ENCODE measurements at places on chromosomes 4 and X.
A peak's percentile ranks its signal among the peaks of the same experiment; 100 is the strongest.

GRCh38 chr4:53605783-53606182 is 14.5 kb upstream of the LNX1 start:
- H3K27ac ChIP-seq: no peak overlapping the region
- H3K27me3 ChIP-seq: peaks cover 3% of the 10 kb centered on the region
- no peaks in the 10 kb centered on the region for H3K36me3 ChIP-seq
- H3K4me1 ChIP-seq: no peaks in the 10 kb centered on the region
- no peak overlapping the region for H3K4me3 ChIP-seq
- DNase-seq: no peak

- no peak overlapping the region for H3K4me3 ChIP-seq
- H3K4me1 ChIP-seq: peaks cover 21% of the 10 kb centered on the region
- H3K27ac ChIP-seq: no peak overlapping the region
- H3K36me3 ChIP-seq: no peaks in the 10 kb centered on the region
These were observed 60.1 kb upstream of the S100G start for GRCh38 chrX:16589826-16590225.

DNA sequence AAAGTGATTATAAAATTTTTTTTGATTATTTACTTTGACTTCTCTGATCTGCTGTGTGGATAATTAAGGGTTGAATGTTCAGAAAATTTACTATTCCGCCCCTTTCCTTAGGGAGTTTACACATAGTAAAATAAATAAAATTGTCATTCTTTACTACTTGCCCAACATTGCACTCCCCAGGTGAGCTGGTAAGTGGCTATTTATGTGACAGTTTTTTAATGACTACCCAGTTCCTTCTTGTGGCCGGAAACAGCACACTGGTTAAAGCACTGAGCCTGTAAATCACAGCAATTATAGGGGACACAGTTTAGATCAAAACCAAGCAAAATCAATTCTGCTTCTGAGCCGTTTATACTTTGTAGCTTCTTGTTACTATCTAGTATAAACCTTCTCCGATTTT is 158.1 kb downstream of the FHIP1A start:
- no peaks in the 10 kb centered on the region for H3K36me3 ChIP-seq
- H3K4me3 ChIP-seq: no peak overlapping the region
- H3K4me1 ChIP-seq: no peaks in the 10 kb centered on the region
- H3K27ac ChIP-seq: no peak overlapping the region

DNA sequence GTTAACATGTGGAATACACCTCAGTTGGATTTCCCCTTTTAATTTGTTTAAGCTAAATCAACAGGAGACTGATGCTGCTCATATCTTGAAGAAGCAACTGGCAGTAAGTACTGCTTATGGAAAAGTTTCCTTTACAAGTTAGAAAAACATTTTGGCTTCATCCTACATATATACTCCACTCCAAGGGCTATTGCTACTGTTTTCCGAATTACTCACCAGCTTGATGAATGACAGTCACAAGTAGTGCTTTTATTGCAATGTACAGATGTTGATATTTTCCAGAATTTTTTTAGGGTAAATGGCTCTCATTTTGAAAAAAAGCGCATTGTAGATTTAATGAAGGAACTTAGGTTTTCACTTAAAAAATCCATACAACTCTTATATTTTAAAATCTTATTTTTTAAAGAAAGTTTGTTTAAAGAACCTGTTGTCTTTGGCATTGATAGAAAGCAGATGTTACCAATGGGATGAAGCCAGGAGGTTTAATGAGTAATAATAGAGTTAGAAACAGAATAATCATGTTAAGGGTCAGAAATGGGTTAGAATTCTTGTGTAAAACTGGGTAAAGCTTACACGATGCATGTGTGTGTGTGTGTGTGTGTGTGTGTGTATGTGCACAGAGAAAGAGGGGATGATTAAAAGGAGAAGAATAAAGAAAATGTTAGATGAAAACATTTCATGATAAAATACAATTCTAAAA is 272.9 kb downstream of the CFAP299 start:
- no peaks in the 10 kb centered on the region for H3K4me1 ChIP-seq
- no peaks in the 10 kb centered on the region for H3K27me3 ChIP-seq
- no peak for DNase-seq
- no peaks in the 10 kb centered on the region for H3K36me3 ChIP-seq

DNA sequence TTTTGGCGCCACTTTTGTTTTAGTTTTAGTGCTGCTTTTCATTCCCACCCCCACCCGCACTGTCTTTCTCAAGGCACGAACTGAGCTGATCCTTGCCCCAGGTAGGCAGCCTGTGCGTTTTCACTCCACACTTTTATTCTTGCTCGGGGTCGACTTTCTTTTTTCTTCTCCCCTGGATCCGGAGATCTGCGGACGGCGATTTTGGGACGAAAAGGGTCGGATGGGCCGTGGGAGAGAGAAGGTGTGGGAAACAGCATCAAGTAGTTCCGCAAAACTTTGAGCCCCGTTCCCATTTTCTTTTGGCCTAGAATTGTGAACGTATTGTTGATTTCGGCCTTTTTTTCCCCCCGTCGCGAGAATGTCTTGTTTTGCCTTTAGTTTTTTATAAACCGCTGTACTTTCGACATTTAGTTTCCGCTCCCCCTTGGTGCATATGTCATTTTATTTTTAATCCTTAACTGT is 531 bp downstream of the STAG2 start:
- peaks cover 31% of the 10 kb centered on the region for H3K4me1 ChIP-seq
- peak overlapping the region; percentile 99 for H3K27ac ChIP-seq
- H3K27me3 ChIP-seq: no peaks in the 10 kb centered on the region
- H3K36me3 ChIP-seq: peaks cover 21% of the 10 kb centered on the region

GRCh38 chrX:50871922-50872453 is 38.5 kb upstream of the BMP15 start:
- H3K4me3 ChIP-seq: no peak overlapping the region
- no peaks in the 10 kb centered on the region for H3K4me1 ChIP-seq
- H3K27ac ChIP-seq: no peak overlapping the region
- no peaks in the 10 kb centered on the region for H3K27me3 ChIP-seq
- no peak for DNase-seq

DNA sequence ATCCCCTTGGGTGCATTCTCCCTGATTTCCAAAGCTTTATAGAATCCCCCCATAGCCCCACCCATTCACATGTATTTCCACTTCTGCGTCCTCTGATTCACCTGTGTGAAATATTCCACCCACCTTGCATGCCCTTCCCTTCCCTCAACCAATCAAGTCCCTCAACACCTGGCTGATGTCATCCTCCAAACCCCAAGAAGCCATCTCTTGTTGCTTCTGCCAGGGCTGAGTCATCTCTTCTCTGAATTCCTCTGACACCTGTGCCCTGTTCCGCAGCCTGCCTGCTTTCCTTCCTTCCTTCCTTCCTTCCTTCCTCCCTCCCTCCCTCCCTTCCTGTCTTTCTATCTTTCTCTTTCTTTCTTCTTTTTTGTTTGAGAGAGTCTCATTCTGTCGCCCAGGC is 9.9 kb downstream of the CRMP1 start:
- no peak overlapping the region for H3K27ac ChIP-seq
- H3K4me1 ChIP-seq: peaks cover 8% of the 10 kb centered on the region
- peaks cover 65% of the 10 kb centered on the region for H3K27me3 ChIP-seq

DNA sequence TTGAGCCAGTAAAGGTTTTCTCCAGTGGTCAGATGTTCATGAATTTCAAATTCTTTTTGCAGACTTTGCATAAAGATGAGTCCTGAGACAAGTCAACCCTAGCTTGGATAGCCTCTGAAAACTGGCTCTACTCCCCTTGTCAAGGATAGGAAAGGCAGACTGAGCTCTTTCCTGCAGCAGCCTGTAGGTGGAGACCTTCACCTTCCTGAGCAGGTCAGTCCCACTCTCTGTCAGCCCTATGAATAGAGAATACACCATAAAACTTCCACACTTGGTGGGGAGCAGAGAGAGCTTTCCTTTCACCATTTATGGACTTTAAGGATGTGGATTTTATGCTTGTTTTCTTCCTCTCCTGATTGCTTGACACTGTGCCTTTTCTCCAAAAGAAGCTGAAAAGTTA is 41.9 kb downstream of the PCDH19 start:
- no peak for DNase-seq
- no peaks in the 10 kb centered on the region for H3K27me3 ChIP-seq
- no peaks in the 10 kb centered on the region for H3K4me1 ChIP-seq
- H3K36me3 ChIP-seq: no peaks in the 10 kb centered on the region
- H3K27ac ChIP-seq: no peak overlapping the region

GRCh38 chrX:131393426-131393825 is 104.3 kb upstream of the IGSF1 start:
- no peaks in the 10 kb centered on the region for H3K27me3 ChIP-seq
- no peak overlapping the region for H3K4me3 ChIP-seq
- H3K27ac ChIP-seq: no peak overlapping the region
- DNase-seq: no peak
- H3K4me1 ChIP-seq: no peaks in the 10 kb centered on the region

DNA sequence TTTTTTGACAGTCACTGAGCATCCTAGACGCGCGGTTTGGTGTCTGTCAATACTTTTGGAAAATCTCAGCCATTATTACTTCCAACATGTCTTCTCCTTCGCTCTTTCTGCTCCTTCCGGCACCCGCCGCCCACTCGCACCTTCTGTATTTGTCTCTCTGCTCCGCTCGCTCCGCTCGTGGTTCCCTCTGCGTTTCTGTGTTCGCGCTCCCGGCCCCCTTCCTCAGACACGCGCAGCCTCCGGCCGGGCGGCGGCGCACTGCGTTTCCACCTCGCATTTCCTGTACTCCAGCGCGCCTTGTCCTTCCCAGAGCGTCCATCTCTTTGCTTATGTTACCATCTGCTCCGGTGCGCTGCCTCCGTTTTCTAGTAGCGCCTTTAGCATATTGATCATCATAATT is 21.1 kb downstream of the PDE6B start:
- DNase-seq: no peak
- H3K4me1 ChIP-seq: peaks cover 2% of the 10 kb centered on the region
- H3K36me3 ChIP-seq: no peaks in the 10 kb centered on the region
- no peak overlapping the region for H3K27ac ChIP-seq
- H3K4me3 ChIP-seq: peak overlapping the region; percentile 34
